Tibial nerve (tissue), 4 donors: ENCODE measurements at places on chromosomes 11 and 22. TPM values are rescaled to one million over a fixed set of nuclear protein-coding genes. Genes with fewer than 3 reads are reported as not detected.

- no peak for DNase-seq
These were observed 277.7 kb downstream of the CADM1 start for GRCh38 chr11:115226556-115226955.

DNA sequence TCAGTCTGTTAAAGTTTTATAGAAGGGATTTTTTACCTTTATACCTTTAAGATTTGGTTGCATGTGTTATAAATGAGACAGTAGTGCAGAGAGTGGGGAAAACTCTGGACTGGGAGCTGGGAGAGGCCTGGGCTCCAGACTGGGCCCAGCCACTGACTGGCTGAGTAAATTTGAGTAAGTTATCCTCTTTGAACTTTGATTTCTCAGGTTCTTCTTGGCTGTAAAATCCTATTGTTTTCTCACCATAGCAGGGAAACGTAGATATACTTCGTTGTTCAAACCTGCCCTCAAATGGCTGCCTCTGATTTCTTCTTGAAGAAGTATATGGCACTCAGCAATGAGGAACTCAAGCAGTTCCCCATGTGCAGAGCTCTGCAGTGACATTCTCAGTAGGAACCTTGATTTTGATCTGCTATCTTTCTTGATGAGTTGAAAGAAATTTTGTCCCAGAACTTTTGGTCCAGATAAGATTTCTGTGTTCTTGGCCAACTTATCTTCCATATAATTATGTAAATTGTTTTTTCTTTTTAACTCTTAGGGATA is 8.8 kb downstream of the BMAL1 start:
- no peak for DNase-seq

- DNase-seq, result no peak
These were observed 124.1 kb upstream of the MPPED2 start for GRCh38 chr11:30710221-30710620.

CYB5R2 gene
- total RNA-seq, result 56.1 TPM

GLB1L3 gene
- not detected for total RNA-seq

KCNQ1OT1 gene
- total RNA-seq, result 8.0 TPM

TMEM191C gene
- not detected for total RNA-seq

PTS gene
- total RNA-seq, result 39.2 TPM
